ENCODE measurements at places on chromosomes 3 and 15. TPM values are rescaled to one million over a fixed set of nuclear protein-coding genes. Genes with fewer than 3 reads are reported as not detected.

DNA sequence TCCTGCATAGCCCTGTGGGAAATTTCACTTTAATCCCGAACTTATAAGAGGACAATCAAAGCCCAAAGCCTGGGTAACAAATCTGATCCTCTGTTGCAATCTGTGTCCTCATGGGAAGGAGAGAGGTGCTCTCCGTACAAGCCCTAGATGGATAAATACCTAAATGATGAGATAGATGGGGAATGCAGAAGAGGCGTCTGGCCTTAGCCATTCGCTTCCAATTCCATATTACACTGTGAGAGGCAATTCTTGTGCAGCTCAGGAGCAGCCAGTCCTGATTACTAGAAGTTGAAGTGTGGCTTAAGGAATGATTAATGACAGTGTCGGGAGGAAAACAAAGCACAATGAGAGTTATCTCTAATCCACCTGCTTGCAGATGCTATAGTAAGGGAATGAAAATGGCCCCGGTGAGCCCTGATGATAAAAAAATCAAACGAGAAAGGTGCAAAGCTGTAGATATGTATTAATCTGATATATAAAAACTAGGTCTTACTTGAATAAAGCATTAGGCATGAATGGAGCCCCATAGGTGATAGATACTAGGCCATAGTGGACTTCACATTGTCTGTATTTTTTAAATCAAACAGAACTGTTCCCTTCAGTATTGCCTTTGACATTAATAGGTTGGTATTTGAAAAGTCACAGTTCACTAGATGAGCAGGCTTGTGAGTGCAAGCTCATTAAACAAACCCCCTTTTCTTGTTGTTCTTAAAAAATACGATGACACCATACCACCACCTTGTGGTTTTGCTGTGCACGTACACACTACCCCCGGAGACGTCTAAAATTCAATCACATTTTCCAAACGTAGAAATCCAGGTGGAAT is 54.2 kb upstream of the TMCO5A start:
- H3K36me3 ChIP-seq: no peaks in the 10 kb centered on the region
- H3K4me3 ChIP-seq: no peak overlapping the region
- H3K27me3 ChIP-seq: no peaks in the 10 kb centered on the region
- H3K27ac ChIP-seq: no peak overlapping the region

DNA sequence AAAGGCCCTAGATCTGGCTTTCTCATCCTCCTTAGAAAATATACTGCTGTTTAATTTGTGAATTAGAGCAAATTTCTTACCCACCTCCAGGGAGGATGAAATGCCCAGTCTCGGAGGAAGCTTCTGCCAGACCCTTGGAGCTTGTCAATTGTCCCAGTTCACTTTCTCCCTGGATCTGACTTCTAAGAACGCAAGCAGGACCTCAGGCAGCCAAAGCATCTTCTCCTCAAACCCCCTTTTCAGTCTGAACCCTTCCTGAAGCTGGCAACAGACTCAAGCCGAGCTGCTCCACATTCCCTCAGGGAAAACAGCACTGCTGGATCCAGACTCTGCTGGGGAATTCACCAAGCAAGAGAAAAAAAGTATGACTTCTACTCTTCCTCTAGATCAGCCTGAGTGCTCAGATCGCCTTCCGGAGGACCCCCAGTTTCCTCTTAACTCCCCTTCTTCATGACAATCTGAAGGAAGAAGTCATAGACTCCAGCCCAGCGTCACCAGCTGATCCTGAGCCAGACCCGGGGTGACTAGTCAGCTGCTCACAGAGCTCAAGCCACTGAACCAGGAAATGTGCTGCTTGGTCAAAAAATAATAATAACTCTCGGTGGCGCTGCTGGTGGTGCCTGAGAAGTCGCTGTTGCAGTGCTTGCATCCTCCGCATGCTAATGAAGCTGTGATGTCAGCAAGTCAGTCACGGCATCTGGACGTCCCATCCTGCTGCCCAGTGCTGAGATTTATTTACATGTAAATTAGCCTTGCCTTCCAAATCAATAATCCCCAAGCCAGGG is at the start of gene PRICKLE2:
TSS of gene PRICKLE2 (minus strand) at position 641 of the 785 bp plus-strand sequence. CDS start 26,539 bp downstream, outside the sequence.
- no peaks in the 10 kb centered on the region for H3K36me3 ChIP-seq
- H3K4me1 ChIP-seq: no peaks in the 10 kb centered on the region
- H3K27ac ChIP-seq: no peak within 1 kb of the TSS
- DNase-seq: no peak
- no peaks in the 10 kb centered on the region for H3K27me3 ChIP-seq

Gene ARNT2
- not detected for total RNA-seq

DNA sequence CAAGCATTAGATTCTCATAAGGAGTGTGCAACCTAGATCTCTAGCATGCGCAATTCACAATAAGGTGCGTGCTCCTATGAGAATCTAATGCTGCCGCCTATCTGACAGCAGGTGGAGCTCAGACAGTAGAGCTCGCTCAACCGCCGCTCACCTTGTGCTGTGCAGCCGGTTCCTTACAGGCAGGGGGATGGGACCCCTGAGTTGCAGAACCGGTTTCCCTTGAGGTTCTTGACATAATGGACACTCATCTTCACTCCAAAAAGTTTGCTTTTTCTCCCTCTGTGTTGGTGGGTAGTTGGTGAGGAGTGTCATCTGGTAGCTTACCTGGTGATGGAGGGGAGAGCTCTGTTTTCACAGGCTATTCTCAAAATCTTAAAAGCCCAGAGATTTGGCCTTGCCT is 324.0 kb upstream of the TBL1XR1 start:
- no peak overlapping the region for H3K27ac ChIP-seq
- no peak overlapping the region for H3K4me3 ChIP-seq
- H3K27me3 ChIP-seq: no peaks in the 10 kb centered on the region
- no peaks in the 10 kb centered on the region for H3K36me3 ChIP-seq

- H3K36me3 ChIP-seq: no peaks in the 10 kb centered on the region
- no peak overlapping the region for H3K27ac ChIP-seq
- H3K4me1 ChIP-seq: no peaks in the 10 kb centered on the region
- no peak for DNase-seq
Measured at GRCh38 chr3:174547801-174548435, 311.2 kb upstream of the NAALADL2 start.

- DNase-seq: no peak
- no peaks in the 10 kb centered on the region for H3K27me3 ChIP-seq
- H3K4me1 ChIP-seq: peaks cover 4% of the 10 kb centered on the region
- no peak overlapping the region for H3K27ac ChIP-seq
- H3K36me3 ChIP-seq: no peaks in the 10 kb centered on the region
- H3K4me3 ChIP-seq: no peak overlapping the region
Measured at GRCh38 chr3:46706771-46707582, 5.8 kb downstream of the TMIE start.

Gene PPCDC
- 26.3 TPM for total RNA-seq

DNA sequence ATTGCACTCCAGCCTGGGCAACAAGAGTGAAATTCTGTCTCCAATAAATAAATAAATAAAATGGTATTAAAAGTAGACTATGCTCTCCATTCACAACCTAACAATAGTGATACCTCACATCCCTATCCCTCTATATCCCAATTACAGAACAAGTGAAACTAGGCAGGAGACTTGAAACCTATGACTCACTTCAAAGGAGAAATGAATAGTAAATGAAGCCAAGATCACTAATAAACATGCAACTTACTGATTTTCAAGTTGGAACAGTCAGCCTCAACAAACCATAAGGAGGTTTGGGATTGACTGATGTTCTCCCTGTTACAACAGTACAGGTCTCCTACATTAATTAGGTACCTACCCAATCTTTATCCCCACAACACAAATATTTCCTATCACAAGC is 103.4 kb downstream of the GSK3B start:
- no peak overlapping the region for H3K4me3 ChIP-seq
- no peaks in the 10 kb centered on the region for H3K36me3 ChIP-seq
- no peak for DNase-seq
- no peak overlapping the region for H3K27ac ChIP-seq
- no peaks in the 10 kb centered on the region for H3K27me3 ChIP-seq
- no peaks in the 10 kb centered on the region for H3K4me1 ChIP-seq

GRCh38 chr3:29922992-29923746 is 642.3 kb downstream of the RBMS3 start:
- H3K4me3 ChIP-seq: no peak overlapping the region
- H3K27me3 ChIP-seq: no peaks in the 10 kb centered on the region
- H3K27ac ChIP-seq: no peak overlapping the region
- H3K36me3 ChIP-seq: no peaks in the 10 kb centered on the region
- no peak for DNase-seq
- H3K4me1 ChIP-seq: no peaks in the 10 kb centered on the region

Gene GP5
- 6.2 TPM for total RNA-seq

DNA sequence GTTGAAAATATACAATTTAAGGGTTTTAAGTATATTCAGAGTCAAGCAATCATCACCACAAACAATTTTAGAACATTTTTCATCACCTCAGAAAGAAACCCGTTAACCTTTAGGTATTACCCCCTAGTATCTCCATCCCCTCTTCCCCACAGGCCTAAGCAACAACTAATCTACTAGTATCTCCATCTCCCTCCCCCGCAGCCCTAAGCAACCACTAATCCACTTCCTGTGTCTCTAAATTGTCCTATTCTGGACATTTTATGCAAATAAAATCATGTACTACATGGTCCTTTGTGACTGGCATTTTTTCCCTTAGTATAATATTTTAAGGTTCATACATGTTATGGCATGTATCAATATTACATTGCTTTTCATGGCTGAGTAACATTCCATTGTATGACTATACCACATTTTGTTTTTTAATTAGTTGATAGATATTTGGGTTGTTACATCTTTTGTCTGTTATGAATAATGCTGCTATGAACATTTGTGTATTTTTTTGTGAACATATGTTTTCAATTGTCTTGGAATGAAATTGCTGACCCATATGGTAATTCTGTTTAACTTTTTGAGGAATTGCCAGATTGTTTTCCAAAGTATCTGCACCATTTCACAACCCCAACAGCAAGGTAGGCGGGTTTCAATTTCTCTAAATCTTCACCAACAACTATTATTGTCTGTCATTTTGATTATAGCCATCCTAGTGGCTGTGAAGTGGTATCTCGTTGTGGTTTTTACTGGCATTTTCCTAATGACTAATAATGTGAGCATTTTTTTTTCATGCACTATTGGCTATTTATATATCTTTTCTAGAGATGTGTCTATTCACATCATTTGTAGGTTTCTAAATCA is 215.6 kb upstream of the CD96 start:
- H3K27ac ChIP-seq: no peak overlapping the region
- DNase-seq: no peak
- H3K27me3 ChIP-seq: no peaks in the 10 kb centered on the region
- peaks cover 16% of the 10 kb centered on the region for H3K4me1 ChIP-seq
- no peaks in the 10 kb centered on the region for H3K36me3 ChIP-seq

GRCh38 chr3:34132069-34132692 is 333.8 kb downstream of the PDCD6IP start:
- H3K27me3 ChIP-seq: no peaks in the 10 kb centered on the region
- no peak overlapping the region for H3K4me3 ChIP-seq
- DNase-seq: no peak
- no peaks in the 10 kb centered on the region for H3K36me3 ChIP-seq
- no peak overlapping the region for H3K27ac ChIP-seq

- no peaks in the 10 kb centered on the region for H3K36me3 ChIP-seq
- DNase-seq: no peak
- H3K4me1 ChIP-seq: no peaks in the 10 kb centered on the region
Measured at GRCh38 chr3:100695696-100696095, 13.6 kb upstream of the TFG start.

Gene GCNT3
- total RNA-seq: not detected

DNA sequence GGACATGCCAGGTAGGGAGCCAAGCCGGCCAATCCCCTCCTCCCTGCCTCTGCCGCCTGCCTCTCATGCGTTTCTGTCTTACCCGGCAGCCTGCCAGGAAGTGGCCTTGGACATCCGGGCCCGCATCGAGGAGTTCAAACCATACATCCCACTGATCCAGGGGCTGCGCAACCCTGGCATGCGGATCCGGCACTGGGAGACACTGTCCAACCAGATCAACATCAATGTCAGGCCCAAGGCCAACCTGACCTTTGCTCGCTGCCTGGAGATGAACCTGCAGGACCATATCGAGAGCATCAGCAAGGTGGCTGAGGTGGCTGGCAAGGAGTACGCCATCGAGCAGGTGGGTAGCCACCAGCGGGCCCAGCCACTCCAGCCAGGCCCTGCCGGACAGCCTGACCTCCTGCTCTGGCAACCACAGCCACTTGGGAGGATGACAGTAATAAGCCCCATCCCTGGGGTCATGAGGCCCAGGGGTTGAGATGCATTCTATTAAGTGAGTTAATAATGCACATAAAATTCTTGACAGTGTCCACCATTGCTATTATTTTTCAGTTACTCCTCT is 37.3 kb downstream of the DNAH1 start:
- H3K4me3 ChIP-seq: no peak overlapping the region
- no peaks in the 10 kb centered on the region for H3K36me3 ChIP-seq
- no peak overlapping the region for H3K27ac ChIP-seq
- no peak for DNase-seq

Gene ZPLD1
- not detected for total RNA-seq

Gene SLC6A20
- total RNA-seq: not detected

Gene OR5K2
- total RNA-seq: not detected

- no peak overlapping the region for H3K27ac ChIP-seq
- no peaks in the 10 kb centered on the region for H3K27me3 ChIP-seq
- no peaks in the 10 kb centered on the region for H3K4me1 ChIP-seq
- DNase-seq: no peak
- H3K4me3 ChIP-seq: no peak overlapping the region
- no peaks in the 10 kb centered on the region for H3K36me3 ChIP-seq
Measured at GRCh38 chr3:176469694-176470205, 727.5 kb downstream of the TBL1XR1 start.

GRCh38 chr3:17936736-17937480 is 194.5 kb upstream of the TBC1D5 start:
- H3K4me1 ChIP-seq: no peaks in the 10 kb centered on the region
- no peak overlapping the region for H3K27ac ChIP-seq
- no peaks in the 10 kb centered on the region for H3K27me3 ChIP-seq
- H3K4me3 ChIP-seq: no peak overlapping the region
- no peaks in the 10 kb centered on the region for H3K36me3 ChIP-seq
- DNase-seq: no peak

Gene RTP3
- total RNA-seq: not detected

Gene GATM
- total RNA-seq: 0.89 TPM

Gene P2RY13
- total RNA-seq: not detected

Gene FES
- 45.9 TPM for total RNA-seq

DNA sequence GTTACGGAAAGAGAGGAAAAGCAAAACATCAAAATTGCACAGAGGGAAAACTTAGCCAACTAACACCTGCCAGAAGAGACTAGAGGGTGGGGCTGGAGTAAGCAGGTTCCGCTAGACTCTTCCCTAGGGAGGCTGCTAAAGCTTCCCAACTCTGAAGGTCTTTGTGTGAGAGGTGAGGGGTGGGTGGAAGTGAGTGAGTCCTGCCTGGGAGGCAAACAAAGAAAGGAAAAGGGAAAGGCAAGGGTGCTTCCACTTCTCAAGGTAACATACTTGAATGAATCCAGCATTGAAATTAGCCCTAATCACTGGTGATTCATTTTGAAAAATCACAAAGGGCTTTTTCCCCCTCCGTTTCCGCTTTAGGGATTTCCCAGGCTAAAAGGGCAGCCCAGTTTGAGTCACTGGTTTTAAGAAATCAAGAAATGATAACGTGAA is 220.5 kb upstream of the ADAMTS9 start:
- H3K36me3 ChIP-seq: no peaks in the 10 kb centered on the region
- H3K27ac ChIP-seq: no peak overlapping the region
- no peak for DNase-seq
- no peaks in the 10 kb centered on the region for H3K27me3 ChIP-seq

GRCh38 chr3:149197669-149198068 is 24.0 kb downstream of the CP start:
- H3K27ac ChIP-seq: no peak overlapping the region
- H3K36me3 ChIP-seq: no peaks in the 10 kb centered on the region
- no peaks in the 10 kb centered on the region for H3K4me1 ChIP-seq
- no peaks in the 10 kb centered on the region for H3K27me3 ChIP-seq
- no peak overlapping the region for H3K4me3 ChIP-seq

Measured in naive thymus-derived CD4-positive, alpha-beta T cell (primary cell).